ENCODE measurements at places on chromosomes 6 and 20.

DNA sequence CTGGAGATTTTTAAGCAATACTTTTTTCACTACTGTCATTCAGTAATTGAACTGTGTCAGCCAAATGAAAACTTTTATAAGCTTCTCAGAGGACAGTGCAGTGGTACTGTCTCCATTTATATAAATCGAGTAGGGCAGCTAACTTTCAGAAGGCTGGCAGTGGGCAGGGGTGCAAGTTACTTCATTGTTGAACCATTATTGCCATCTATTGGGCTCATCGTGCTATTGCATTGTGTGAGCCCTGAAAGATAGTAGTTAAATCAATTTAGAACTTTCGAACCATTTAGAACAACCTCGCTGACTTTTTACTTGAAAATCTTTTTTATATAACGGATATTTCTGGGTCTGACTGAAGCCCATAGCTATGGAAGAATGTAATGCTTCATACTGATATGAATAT, 347.8 kb upstream of the PLCB4 start:
- DNase-seq = no peak

DNA sequence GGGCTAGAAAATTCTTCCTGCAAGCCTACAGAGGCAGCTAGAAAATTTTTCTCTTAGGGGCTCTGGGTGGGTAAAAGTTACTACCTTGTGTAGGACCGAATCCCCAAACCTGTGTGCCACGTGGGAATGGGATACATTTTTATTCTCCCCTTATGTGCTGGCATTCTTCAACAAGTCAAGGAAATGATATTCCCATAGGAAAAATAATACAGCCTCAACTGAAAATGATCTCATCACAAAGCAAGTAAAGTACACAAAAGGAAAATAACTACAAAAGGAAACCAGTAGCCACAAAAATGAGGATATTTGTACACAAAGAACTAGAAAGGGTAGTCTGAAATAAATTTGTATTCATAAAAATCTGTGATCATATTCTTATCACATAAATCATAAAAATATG, 298.1 kb downstream of the LAMA2 start:
- DNase-seq = no peak

DNA sequence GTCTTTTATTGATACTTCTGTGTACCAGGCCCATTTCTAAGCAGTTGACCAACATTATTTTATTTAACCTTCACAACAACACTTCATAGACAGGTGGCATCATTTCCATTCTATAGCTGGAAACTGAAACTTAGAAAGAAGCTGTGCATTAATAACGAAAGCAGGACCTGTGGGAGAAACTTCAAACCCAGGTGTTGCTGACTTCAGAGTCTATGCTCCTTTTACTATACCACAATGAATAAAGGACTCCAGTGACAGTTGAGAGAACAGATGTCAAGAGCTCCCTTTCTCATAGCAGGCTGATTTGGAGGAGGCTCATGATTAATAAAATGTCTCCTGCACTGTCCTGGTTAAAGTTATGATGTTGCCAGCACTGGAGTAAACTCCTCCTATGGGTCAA, 56.6 kb upstream of the POU3F2 start:
- DNase-seq = no peak

GRCh38 chr6:77626426-77626825, 26.4 kb upstream of the MEI4 start:
- DNase-seq = no peak

DNA sequence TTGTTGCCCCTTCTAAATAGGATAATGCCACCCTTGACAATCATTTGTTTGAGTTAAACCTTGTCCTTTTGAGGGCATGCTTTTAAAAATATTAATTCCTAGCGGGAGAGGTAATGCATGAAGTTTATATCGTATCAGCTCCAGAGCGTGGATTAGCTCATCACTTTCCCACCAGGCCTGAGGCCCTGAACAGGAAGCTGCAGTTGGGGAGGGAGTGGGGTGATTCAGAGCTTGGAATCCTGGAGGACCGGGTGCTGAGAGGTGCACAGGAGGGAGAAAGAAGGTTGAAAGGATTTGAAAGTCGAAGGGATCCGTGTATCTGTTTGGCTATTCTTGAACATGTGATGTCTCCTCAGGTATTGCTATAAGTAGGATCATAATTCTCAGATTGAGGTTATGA, 25.0 kb downstream of the ZDHHC14 start:
- no peak for DNase-seq

- no peak for DNase-seq
Measured at GRCh38 chr6:120869397-120869796, 464.9 kb downstream of the TBC1D32 start.

DNA sequence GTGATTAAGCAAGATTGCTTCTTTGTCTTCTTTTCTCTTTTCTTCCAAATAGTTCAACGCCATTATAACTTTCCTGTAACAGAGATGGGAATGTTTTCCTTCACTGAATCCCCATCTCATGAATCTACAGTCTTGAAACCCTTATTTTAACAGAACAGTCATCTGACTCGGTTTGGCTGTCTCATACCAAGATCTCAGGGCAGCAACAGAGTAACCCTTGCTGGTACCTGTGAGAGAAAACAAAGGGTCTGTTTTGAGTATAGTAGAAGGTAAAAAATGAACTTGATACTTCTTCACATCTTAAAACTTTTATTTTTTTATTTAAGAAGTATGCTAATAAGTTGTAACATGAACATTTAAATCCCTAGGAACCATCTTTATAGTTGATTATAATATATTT, 19.6 kb upstream of the DSE start:
- no peak for DNase-seq

- DNase-seq = no peak
Measured at GRCh38 chr6:151379933-151380847, 11.2 kb downstream of the ZBTB2 start.

- DNase-seq = no peak
Measured at GRCh38 chr6:140264431-140264830, 890.0 kb upstream of the CITED2 start.

DNA sequence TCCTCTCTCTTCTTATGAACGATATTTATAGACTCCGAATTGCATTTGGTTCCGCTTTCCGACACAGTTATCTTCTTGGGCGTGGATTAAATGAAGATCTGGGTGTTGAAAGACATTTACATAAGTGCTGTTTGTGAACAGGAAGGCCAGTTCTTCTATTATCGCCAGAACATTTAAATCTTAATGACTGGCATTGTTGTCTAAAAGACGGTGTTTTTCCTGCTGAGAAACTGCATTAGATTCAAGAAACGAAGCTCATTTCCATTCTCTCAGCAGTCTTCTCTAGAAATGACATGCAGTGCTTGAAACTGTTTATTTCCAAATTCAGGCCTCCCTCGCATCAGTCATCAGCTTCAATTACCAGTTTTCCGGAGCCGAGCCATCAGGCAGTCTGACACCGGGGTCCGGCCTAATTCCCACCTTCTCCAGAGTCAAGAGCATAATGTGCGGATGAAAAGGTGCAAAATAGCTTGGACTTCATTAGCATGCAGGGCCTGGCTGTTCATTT, 16.0 kb downstream of the LINC00237 start:
- DNase-seq = no peak

DNA sequence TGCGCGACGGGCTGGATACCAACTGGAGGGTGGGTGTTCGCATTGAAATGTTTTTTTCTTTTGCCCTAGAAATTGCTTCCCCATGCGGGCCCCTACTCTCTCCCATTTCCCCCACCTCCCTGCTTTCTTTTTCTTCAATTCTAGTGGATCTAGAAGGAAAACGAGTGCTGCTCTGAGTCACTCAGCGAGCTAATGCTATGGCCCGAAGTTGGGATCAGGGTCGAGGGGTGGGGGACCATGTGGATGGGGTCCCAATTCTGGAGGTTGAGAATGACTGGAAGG, 71.5 kb downstream of the SOX4 start:
- no peak for DNase-seq

DNA sequence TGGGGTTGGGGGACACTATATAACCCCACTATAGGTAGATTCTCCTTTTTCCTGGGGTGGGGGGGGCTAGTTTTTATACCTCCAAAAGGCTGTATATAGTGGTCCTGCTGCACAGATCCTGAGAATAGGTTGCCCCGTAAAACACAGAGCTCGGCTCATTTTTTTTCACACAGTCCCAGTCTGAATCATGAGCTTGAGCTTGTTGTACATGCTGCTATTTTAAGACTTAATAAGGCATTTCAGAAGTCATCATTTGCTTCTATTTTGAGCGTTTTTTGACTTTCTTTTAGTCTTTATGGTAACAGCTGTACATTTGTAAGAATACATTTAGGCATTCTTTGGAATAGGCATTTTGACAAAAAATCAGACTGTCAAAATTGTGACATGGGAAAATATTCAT, 30.5 kb downstream of the SLC9A8 start:
- DNase-seq = no peak

DNA sequence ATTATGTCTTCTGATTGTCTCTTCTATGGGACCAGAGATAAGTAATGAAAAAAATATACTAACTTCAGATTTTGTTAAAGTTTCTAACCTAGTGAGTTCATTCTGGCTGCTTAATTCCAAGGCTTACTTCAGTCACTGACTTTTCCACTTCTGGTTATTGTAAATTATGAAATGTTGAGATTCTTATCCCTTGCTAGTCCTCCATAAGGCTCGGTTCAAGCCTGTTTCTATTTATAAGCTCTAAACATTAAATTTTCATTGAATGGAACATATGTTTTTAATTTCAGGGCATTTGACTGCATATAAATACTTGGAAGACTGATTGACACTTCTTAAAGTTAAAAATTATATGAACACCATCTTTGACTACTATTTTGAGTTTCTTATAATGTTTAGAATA, 23.6 kb upstream of the NKAIN2 start:
- no peak for DNase-seq

DNA sequence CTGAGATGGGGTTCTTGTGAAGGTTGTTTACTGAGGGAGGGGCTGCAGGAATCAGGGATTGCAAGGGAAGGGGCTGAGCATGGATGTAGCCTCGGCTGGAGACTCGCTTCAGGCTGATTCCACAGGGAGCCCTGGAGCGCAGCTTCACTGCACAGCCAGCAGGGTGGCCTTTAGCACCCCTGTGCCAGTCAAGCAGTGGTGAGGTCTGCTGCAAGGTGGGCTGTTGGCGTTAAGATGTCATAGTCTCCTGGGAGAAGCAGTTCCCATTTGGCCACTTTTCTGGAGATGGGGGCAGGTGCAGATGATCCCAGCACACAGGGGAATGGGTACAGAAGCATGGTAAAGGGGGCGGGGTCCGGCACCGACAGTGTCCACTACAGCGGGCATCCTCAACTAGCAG, 126.3 kb downstream of the TOX2 start:
- no peak for DNase-seq

DNA sequence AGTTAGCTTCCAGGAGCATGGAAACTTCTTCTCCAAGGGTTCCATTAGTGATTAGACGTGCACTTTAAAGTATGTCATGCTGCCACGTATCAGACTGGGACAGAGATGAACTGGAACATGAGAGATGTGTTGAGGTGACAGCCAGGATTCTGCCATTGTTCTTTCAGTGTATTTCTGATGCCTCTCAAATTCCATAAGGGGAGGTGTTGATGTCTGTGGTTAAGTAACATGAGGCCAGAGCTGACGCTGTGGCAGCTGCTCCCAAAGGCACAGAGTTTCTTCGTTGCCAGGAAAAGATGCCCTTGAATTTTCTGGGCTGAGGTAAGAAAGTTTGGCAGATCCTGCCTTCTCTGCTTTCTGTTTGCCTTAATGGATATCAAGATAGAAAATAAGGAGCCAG, 63.5 kb downstream of the TRMT6 start:
- no peak for DNase-seq

- no peak for DNase-seq
Measured at GRCh38 chr6:16961577-16961976, 140.3 kb upstream of the STMND1 start.

DNA sequence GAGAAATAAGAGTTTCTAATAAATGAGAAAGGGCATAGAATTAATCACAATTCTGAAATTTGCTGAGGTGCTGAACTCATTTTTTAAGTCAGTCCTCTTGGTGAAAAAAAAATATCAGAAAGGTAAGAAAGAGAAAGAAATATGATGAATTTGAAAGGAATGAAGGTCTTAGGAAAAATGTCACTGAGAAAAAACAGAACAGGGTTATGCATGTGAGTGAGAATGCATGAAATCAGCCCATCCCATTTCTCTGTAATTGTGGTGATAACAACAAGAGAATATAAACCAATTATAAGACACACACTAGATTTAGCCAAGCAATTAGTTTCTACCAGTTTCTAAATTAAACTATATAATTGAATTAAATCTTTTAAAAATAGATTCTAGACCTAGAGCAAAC, 138.9 kb downstream of the TBX18 start:
- no peak for DNase-seq

GRCh38 chr20:7975851-7976414, 35.7 kb upstream of the HAO1 start:
- DNase-seq = no peak

GRCh38 chr6:87658516-87658915, 43.5 kb downstream of the AKIRIN2 start:
- DNase-seq = no peak

GRCh38 chr6:39610221-39610620, 115.0 kb downstream of the KIF6 start:
- DNase-seq = no peak

- no peak for DNase-seq
Measured at GRCh38 chr6:42051268-42051653, 937 bp downstream of the TAF8 start.

DNA sequence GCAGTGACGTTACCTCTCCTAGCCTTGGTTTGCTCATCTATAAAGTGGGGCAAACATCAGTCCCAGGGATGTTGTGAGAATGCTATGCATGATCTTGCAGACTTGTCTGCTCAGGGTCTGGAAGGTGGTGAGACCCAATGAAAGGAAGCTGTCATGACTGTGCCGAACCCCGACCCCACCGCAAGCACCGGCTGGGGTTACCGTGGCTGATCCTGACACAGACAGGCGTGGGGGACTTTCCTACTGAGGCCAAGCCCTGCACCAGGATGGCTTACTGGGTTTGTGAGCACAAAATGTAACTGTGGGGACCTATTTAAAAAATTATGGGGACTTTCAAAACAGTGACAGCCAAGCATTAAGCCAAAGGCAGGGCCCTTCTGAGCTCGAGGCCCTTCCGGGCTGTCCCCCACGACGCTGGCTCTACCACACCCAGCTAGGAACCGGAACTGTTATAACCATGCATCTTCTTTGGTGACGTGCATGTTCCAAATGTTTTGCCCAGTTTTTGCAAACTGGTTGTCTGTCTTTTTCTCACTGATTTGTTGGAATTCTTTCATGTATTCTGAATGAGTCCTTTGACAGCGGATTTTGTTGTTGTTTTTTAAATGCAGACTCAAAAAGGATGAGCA, 76.6 kb upstream of the PMEPA1 start:
- DNase-seq = no peak
